PC-3 (cell line): ENCODE measurements at places on chromosomes 4 and X.

GRCh38 chr4:112775801-112776200 is 138.9 kb downstream of the LARP7 start:
- DNase-seq = no peak

DNA sequence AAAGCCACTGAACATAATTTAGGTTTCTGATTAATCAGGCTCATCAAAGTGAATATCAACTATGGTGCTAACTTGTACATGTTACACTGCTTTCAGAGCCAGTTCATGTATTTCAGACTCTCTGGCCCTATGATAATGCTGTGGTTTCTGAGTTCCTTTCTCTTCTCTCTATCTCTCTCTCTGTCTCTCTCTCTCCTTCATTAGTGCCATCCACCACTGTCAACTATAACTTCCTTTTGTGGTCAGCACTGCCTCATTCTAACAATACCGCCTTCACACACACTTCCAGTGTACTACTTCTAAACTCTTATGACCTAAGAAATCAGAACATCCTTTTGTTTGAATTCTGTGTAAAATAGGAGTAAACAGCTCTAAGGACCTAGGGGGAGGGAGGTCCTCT is 907.1 kb downstream of the RPA4 start:
- no peak for DNase-seq

DNA sequence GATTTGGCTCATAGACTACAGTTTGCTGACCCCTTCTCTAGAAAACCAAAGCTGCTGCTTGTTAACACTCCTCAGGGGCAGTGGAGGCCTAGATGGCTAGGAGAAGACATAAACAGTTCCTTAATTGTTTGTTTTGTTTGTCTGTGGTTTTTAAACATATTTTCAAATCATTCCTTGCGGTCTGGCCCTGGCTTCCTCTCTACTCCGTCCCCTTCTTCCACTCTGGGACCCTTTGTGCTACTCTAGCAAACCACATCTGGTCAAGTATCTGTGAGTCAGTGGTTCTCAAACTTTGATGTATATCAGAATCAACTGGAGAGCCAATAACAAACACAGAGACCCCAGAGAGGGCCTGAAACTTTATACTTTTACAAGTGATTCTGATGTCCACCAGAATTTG is 36.1 kb downstream of the FRMPD4 start:
- DNase-seq = peak; percentile 12

DNA sequence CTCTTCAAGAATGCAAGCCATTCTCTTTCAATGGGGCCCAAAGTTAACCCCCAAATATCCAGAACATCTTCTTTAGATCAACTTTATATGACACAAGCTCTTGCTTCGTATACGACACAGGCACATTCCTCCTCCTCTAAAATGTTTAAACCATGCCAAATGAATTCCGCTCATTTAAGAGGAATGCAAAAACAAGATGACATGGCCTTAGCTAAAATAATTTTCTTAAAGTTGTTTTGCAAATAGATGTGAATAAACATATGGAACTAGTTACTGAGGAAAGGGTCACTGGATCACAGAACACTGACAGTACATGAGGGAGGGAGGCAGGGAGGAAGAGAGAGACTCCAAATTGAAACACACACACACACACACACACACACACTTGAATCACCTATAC is 97.4 kb downstream of the RASL11B start:
- no peak for DNase-seq

DNA sequence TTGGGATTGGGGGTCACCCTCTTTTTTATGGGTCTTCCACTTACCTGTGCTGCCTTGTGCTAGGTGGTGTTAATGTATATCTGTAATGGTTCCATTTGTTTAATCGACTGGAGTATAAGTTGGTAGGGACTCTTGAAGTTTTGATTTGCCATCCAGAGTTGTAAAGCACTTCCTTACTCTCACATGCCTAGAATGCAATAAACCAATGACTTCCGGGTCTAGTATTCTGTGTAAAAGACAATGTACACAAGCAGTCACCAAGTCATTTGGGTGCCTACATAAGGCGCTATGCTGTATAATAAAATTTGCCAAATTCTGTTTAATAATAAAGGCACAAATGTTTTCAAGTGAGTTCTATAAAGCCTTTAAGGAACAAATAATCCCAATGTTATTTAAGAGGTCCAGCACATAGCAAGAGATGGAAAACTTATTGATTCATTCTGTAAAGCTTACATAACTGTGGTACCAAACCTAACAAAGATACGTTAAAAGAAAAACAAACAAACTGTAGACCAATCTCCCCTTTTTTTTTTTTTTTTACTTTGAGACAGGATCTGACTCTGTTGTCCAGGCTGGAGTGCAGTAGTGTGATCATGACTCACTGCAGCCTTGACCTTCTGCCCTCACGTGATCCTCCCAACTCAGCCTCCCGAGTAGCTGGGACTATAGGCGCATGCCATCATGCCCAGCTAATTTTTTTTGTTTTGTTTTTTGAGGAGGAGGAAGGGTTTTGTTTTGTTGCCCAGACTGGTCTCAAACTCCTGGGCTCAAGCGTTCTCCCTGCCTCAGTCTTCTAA is 41.5 kb upstream of the HPRT1 start:
- no peak for DNase-seq

GRCh38 chr4:91485415-91485814 is 818.4 kb upstream of the GRID2 start:
- DNase-seq = no peak

- DNase-seq = no peak
Observed at GRCh38 chrX:11781133-11781532, 23.1 kb downstream of the MSL3 start.

DNA sequence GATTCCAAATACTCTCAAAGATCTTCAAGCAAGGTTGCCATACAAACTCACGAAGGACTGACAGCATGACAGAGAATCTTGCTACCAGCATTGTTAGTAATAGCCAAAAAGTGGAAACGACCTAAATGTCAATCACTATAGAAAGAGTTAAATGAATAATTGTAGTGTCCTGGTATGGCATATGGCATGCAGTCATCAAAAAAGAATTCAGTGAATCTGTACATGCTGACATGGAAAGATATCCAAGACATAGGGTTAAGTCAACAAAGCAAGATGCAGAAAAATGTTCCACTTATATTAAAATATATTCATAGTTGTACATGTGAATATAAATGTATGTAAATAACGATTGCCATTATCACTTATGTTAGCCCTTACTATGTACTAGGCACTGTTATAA is 37.6 kb downstream of the SRPX2 start:
- no peak for DNase-seq
